Colonic mucosa (tissue), 4 donors: ENCODE measurements at places on chromosomes 12 and 14. TPM values are rescaled to one million over a fixed set of nuclear protein-coding genes. Genes with fewer than 3 reads are reported as not detected.
A peak's percentile ranks its signal among the peaks of the same experiment; 100 is the strongest.

DNA sequence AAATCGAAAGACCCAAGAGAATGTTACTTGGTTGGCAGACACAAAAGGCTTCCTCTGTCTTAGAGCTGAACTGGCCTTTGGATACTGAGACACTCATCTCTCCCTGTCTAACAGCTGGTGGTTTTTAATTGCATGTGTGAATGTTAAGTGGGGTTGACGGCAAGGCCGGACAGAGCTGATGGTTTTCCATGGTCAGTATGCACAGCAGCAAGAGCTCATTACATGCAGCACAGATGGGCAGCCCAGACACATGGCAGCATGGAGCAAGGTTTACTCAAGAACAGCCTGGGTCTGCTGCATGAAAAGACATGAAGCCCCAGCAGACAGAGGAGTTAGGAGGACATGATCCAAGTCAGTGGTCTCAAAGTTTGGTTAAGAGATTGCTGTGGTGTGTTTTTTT, 27.8 kb upstream of the CACNA2D4 start:
- H3K27ac ChIP-seq: no peak overlapping the region
- H3K4me3 ChIP-seq: no peak overlapping the region
- no peaks in the 10 kb centered on the region for H3K36me3 ChIP-seq
- no peaks in the 10 kb centered on the region for H3K4me1 ChIP-seq
- no peak for DNase-seq

DNA sequence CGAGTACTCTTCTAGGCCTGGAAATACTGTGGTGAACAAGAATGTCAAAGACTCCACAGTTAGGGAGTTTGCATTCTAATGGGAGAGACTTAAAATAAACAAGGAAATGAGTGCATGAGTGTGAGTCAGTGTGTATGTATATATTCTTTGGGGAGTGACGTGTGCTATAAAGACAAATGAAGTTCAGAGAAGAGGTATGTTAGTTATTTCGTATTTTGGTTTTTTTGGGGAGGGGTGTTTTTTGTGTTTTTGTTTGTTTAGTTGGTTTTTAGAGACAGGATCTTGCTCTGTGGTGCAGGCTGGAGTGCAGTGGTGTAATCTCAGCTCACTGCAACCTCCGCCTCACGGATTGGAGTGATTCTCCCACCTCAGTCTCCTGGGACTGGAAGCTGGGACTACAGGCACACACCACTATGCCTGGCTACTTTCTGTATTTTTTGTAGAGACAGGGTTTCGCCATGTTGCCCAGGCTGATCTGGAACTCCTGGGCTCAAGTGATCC, 74.3 kb downstream of the SRGAP1 start:
- H3K4me3 ChIP-seq: no peak overlapping the region
- DNase-seq: no peak
- no peaks in the 10 kb centered on the region for H3K27me3 ChIP-seq
- H3K27ac ChIP-seq: peak overlapping the region; percentile 79

DNA sequence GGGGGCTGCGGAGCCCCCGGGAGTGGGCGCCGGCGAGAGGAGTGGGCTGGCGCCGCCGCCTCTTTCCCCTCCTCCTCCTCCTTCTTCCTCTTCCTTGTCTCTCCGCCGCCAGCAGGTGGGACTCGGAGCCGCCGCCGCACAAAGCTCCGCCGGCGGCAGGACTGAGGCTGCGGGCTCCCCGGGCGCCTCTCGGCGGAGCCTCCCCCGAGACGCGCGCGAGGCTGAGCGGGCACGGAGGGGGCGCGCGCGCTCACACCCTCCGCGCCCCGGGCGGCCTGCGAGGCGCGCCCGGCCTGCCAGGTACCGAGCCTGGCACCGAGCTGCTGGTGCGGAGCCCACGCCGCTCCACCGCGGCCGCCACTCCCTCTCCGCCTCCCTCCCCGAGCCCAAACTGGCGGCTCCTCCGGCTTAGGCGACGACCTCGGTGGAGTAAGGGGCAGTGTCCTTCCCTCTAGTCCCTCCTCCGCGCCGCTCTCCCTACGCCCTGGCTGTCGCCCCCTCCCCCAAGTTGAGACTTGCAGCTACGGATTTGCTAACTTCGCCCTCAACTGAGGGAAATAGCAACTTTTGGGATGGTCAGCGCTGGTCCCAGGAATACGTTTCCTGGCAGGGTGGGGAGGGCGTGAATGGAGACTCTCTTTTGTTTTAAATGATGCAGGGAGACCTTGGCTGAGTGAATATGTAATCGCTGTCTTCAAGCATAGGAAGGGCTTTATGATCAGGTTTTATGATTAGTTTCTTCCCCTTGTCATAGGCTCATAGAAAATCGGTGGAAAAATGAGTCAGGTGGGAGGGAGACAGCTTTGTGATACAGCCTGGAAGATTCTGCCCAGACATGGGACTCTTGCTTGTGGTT, 199.5 kb upstream of the CAND1 start:
- no peaks in the 10 kb centered on the region for H3K36me3 ChIP-seq
- H3K27me3 ChIP-seq: no peaks in the 10 kb centered on the region
- no peak overlapping the region for H3K27ac ChIP-seq

- peak overlapping the region; percentile 32 for H3K27ac ChIP-seq
- H3K27me3 ChIP-seq: no peaks in the 10 kb centered on the region
- DNase-seq: no peak
- no peaks in the 10 kb centered on the region for H3K4me1 ChIP-seq
- no peaks in the 10 kb centered on the region for H3K36me3 ChIP-seq
- no peak overlapping the region for H3K4me3 ChIP-seq
Measured at GRCh38 chr14:99537399-99537798, 56.2 kb downstream of the CCNK start.

GRCh38 chr12:81021834-81022233, 56.0 kb upstream of the ACSS3 start:
- DNase-seq: no peak
- no peaks in the 10 kb centered on the region for H3K36me3 ChIP-seq
- H3K27me3 ChIP-seq: no peaks in the 10 kb centered on the region
- no peak overlapping the region for H3K4me3 ChIP-seq
- H3K27ac ChIP-seq: no peak overlapping the region

GRCh38 chr12:65728848-65729793, 95.2 kb upstream of the HMGA2 start:
- no peaks in the 10 kb centered on the region for H3K36me3 ChIP-seq
- H3K4me1 ChIP-seq: no peaks in the 10 kb centered on the region
- H3K27me3 ChIP-seq: peaks cover 28% of the 10 kb centered on the region
- H3K27ac ChIP-seq: no peak overlapping the region

DNA sequence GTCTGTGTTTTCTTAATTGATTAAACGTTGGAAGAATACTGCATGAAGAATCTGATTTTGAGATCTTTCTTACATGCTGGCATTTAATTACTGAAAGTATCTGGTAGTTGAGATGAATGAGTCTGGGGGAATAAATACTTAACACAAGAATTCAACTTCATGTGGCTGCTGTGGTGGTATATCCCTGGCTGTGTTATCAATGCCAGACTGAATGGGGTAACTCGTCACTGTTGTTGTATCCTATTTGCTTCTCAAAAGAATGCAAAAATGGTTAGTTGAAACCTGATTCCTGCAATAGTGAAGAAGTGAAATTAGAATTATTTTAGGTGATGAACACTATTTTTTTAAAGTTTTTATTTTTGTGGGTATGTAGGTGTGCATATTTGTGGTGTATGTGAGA, 72.5 kb downstream of the HMGA2 start:
- peak overlapping the region; percentile 70 for H3K27ac ChIP-seq
- DNase-seq: no peak
- H3K36me3 ChIP-seq: no peaks in the 10 kb centered on the region
- peaks cover 9% of the 10 kb centered on the region for H3K4me1 ChIP-seq
- H3K27me3 ChIP-seq: no peaks in the 10 kb centered on the region

- H3K27me3 ChIP-seq: no peaks in the 10 kb centered on the region
- H3K4me3 ChIP-seq: no peak overlapping the region
- H3K4me1 ChIP-seq: no peaks in the 10 kb centered on the region
- H3K27ac ChIP-seq: no peak overlapping the region
Measured at GRCh38 chr14:35229792-35230089, 62.4 kb upstream of the PSMA6 start.

- H3K27ac ChIP-seq: no peak overlapping the region
- H3K4me1 ChIP-seq: no peaks in the 10 kb centered on the region
- no peak for DNase-seq
- H3K36me3 ChIP-seq: no peaks in the 10 kb centered on the region
- H3K4me3 ChIP-seq: no peak overlapping the region
Measured at GRCh38 chr12:90741611-90742010, 213.4 kb downstream of the CCER1 start.

- no peaks in the 10 kb centered on the region for H3K36me3 ChIP-seq
- no peaks in the 10 kb centered on the region for H3K27me3 ChIP-seq
- no peaks in the 10 kb centered on the region for H3K4me1 ChIP-seq
- H3K4me3 ChIP-seq: no peak overlapping the region
Measured at GRCh38 chr12:104450700-104451099, 6.0 kb upstream of the CHST11 start.

- no peaks in the 10 kb centered on the region for H3K27me3 ChIP-seq
- H3K36me3 ChIP-seq: no peaks in the 10 kb centered on the region
- DNase-seq: no peak
- H3K4me1 ChIP-seq: no peaks in the 10 kb centered on the region
Measured at GRCh38 chr12:93090731-93091172, 161.7 kb upstream of the EEA1 start.

DNA sequence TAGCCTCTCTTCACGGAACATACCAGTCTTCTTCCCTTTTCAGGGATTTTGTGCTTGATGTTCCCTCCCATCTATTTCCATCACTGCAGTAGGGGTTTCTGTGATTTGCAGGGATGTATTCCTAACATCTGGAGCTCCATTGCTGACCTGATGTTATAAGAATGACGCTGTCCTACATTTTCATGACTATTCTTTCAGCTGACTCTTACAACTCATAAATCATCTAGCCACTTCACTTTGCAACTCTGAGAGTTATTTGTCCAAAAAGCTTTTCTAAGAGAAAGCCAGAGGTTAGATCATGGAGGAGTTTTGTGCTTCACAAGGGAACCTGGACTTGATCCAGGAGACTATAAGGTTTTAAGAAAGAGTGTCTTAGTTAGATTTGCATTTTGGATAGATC, 116.6 kb upstream of the FAR2 start:
- no peak for DNase-seq
- H3K4me3 ChIP-seq: no peak overlapping the region
- H3K27ac ChIP-seq: no peak overlapping the region
- H3K4me1 ChIP-seq: no peaks in the 10 kb centered on the region

GRCh38 chr12:106417926-106418910, 60.7 kb downstream of the POLR3B start:
- no peaks in the 10 kb centered on the region for H3K4me1 ChIP-seq
- H3K4me3 ChIP-seq: no peak overlapping the region
- no peaks in the 10 kb centered on the region for H3K27me3 ChIP-seq
- H3K27ac ChIP-seq: no peak overlapping the region
- no peak for DNase-seq
- H3K36me3 ChIP-seq: no peaks in the 10 kb centered on the region

DNA sequence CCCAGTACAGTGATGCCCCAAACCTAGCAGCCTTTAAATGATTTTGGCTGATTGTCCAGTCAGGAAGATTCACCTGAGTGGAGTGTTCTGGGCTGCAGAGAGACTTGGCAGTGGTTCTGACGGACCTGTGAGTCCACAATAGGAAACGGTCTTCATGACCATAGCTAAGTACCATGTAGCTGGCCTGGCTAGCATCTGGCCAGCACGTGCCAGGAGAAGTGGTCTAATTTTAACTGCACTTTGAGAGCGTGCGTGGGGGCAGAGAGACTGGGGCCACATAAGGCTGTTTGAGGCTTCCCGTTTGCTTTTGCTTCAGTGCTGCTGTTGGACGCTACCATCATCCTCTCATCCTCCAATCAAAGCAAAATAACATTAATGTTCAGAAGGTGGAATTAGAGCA, 54.7 kb downstream of the PPM1A start:
- no peak for DNase-seq
- H3K4me3 ChIP-seq: no peak overlapping the region
- no peak overlapping the region for H3K27ac ChIP-seq
- H3K36me3 ChIP-seq: no peaks in the 10 kb centered on the region

DNA sequence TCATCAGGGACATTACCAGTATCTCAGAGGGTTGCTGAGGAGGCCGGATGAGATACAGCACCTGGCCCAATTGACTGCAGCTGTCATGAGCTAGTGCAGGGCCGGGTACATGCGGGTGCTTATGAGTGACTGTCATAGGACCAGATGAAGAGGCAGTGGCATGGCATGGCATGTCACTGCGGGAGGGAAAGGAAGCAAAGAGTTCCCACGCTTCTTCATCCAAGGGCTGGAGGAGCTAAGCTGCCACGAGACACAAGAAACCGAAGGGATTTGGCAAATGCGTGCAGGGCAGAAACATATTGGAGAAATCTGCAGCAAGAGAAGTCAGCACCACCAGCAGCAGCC, 10.7 kb upstream of the GPX2 start:
- DNase-seq: no peak
- H3K27me3 ChIP-seq: no peaks in the 10 kb centered on the region
- H3K4me1 ChIP-seq: no peaks in the 10 kb centered on the region
- no peaks in the 10 kb centered on the region for H3K36me3 ChIP-seq
- no peak overlapping the region for H3K4me3 ChIP-seq
- no peak overlapping the region for H3K27ac ChIP-seq

GRCh38 chr12:24822121-24822899, 126.6 kb downstream of the BCAT1 start:
- H3K4me3 ChIP-seq: no peak overlapping the region
- H3K36me3 ChIP-seq: no peaks in the 10 kb centered on the region
- no peak for DNase-seq
- no peaks in the 10 kb centered on the region for H3K4me1 ChIP-seq
- H3K27me3 ChIP-seq: no peaks in the 10 kb centered on the region

GRCh38 chr12:111409780-111410430, 4.2 kb downstream of the SH2B3 start:
- peak overlapping the region; percentile 60 for H3K27ac ChIP-seq
- no peaks in the 10 kb centered on the region for H3K36me3 ChIP-seq
- peaks cover 31% of the 10 kb centered on the region for H3K4me1 ChIP-seq
- peak overlapping the region; percentile 4 for H3K4me3 ChIP-seq
- H3K27me3 ChIP-seq: no peaks in the 10 kb centered on the region

- no peaks in the 10 kb centered on the region for H3K36me3 ChIP-seq
- H3K27me3 ChIP-seq: no peaks in the 10 kb centered on the region
- H3K4me3 ChIP-seq: no peak overlapping the region
Measured at GRCh38 chr12:105554223-105554678, 223.8 kb downstream of the C12orf75 start.

GRCh38 chr12:6096527-6096926, 27.9 kb downstream of the VWF start:
- no peaks in the 10 kb centered on the region for H3K36me3 ChIP-seq
- H3K4me1 ChIP-seq: peaks cover 4% of the 10 kb centered on the region
- H3K27ac ChIP-seq: no peak overlapping the region
- no peak for DNase-seq

DNA sequence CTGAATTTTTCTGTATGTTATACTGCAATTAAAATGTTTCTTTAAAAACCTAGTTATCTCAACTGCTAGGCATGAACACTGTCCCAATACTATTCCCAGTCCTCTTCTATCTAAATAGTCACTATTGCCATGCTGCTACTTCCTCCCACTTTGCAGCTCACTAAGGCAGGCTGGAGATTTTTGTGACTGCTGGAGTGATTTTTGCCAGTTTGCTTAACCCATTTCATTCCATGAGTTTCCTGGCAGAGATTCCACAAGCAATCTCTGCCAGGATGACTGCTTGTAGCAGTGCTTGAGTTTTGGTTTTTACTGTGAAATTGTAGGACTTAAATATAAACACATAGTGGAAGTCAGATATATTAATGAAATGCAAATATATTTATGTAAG, 80.8 kb downstream of the BHLHE41 start:
- no peak for DNase-seq
- H3K27me3 ChIP-seq: no peaks in the 10 kb centered on the region

The STRAP gene
- total RNA-seq: 85.3 TPM

The TAS2R46 gene
- total RNA-seq: 0.48 TPM

The CD163 gene
- total RNA-seq: 14.4 TPM

The DCD gene
- total RNA-seq: not detected

The RFLNA gene
- total RNA-seq: 44.8 TPM

The WNT1 gene
- total RNA-seq: not detected

The CACNA2D4 gene
- total RNA-seq: 3.3 TPM

The RPGRIP1 gene
- total RNA-seq: 0.40 TPM

The GPR162 gene
- total RNA-seq: 1.9 TPM

The PUS7L gene
- total RNA-seq: 10.3 TPM

The HNF1A gene
- 18.0 TPM for total RNA-seq

The SRGAP1 gene
- total RNA-seq: 8.7 TPM

The KDM5A gene
- total RNA-seq: 64.3 TPM

The ACRBP gene
- 1.9 TPM for total RNA-seq
